ENCODE measurements at places on chromosomes 1 and 21.

DNA sequence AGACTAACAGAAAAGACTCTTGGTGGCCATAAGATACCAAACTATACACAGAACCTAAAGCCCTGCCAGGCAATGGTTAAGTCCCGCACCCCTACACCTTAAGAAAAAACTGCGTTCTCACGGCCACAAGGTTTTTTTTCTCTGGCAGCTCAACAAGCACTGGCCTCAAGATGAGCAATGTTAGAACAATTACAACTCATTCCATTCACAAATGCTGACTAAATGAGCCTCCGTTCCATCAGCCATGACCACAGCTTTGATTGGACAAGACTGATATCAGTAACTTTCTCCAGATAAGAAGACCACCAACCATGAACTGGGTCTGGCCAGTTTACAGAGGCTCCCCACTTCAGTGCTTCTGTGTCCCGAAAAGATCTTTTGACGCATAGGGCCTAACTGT, 31.9 kb downstream of the SEC16B start:
- no peak for DNase-seq

GRCh38 chr1:26225033-26225831, 8.8 kb upstream of the CEP85 start:
- peak; percentile 36 for DNase-seq

DNA sequence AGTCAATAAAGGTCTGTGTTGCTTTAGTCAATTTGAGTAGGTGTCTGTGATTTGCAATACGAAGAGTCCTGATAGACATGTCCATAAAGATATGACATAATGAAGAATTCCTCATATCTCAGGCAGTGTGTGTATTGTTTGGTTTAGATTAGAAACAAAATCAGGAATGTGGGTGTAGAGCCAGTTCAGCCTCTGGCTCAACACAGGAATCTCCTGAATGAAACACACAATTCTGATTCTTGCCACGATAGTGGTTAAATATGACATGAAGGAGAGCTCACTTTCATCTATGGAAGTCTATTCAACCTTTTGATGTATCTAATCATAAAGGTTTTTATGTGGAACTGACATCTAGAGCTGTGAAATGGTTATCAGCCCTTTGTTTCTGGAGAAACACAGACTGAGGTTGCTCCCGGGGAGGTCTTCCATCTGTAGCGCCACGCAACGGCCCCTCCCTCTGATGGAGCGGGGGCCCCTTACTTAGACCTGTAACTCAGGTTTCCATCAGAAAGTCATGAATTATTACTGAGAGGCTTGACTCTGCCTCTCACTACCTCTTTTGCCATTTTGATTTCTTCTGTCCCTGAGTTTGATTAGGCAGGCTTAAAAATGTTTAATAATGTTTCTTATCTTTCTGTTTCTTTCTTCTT, 19.5 kb downstream of the TSPAN2 start:
- no peak for DNase-seq

GRCh38 chr1:232998646-232999045, 48.2 kb downstream of the NTPCR start:
- no peak for DNase-seq

- no peak for DNase-seq
These were observed 71.4 kb upstream of the RAB4A start for GRCh38 chr1:229199261-229200243.
